HTR-8/SVneo (cell line): ENCODE measurements at places on chromosomes 16 and 17.

GRCh38 chr17:32656886-32657285 is 170.1 kb downstream of the CDK5R1 start:
- DNase-seq: no peak

DNA sequence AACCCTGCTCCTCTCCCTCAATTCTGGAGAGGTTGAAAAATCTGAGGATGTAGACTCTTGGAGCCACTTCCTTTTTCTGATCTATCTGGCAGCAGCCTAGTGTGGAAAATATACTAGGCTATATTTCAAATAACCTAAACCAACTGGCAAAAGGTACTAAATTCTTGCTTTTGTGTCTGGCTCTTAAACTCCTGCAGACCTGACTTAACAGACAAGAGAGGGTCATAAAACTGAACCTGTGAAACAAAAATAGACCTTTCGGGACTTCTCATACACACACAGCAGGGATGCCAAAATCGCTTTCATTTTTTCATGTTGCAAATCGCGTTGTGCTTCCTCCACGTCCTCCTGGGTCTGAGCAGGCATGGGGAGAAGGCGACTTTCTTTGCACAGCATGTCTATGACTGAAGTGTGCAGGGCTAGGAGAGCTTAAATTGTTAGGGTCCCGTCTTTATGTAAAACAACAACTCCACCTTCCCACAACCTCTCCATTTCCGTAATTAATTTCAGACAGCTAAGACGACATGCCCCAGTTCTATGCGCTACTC is 520.7 kb upstream of the PSMD7 start:
- DNase-seq: no peak

DNA sequence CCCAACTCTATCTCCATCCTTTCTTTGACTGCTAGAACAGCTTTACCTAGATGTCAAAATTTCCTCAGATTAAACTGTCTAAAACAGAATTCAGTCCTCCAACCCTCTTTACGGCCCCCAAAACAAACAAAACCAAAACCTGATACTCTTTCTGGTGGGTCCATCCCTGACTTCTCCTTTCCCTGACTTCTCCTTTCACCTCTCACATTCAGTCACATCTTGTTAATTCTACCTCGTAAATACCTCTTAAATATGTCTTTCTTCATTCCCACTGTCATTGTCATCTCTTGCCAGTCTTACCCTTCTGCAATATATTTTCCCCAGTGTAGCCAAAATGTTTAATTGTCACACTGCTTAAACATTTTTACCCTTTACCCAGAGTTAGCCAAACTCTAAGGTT is 4.6 kb downstream of the PPM1E start:
- no peak for DNase-seq

- no peak for DNase-seq
These were observed 31.8 kb downstream of the BBS2 start for GRCh38 chr16:56488035-56488434.

DNA sequence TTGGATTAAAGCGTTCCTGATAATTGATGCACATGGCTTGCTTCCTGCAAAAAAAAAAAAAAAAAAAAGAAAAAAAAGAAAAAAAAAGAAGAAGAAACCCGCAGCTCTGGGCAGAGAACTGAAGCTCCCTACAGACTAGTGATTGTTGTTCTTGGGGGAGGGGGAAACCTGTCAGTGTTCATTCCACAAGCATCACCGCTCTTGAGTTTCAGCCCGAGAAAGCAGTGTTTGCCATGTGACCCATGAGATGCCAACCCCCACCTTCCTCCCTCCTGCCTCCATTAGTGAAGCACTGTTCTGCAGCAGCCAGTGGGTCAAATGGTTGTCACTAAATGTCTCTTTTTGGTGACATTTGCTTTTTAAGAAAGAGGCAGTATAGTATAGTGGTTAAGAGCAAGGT is 1.7 kb downstream of the USP43 start:
- DNase-seq: no peak

- DNase-seq: no peak
These were observed 13.1 kb downstream of the MAP3K3 start for GRCh38 chr17:63635290-63635689.

GRCh38 chr16:52861614-52862022 is 191.1 kb downstream of the CHD9NB start:
- DNase-seq: no peak

DNA sequence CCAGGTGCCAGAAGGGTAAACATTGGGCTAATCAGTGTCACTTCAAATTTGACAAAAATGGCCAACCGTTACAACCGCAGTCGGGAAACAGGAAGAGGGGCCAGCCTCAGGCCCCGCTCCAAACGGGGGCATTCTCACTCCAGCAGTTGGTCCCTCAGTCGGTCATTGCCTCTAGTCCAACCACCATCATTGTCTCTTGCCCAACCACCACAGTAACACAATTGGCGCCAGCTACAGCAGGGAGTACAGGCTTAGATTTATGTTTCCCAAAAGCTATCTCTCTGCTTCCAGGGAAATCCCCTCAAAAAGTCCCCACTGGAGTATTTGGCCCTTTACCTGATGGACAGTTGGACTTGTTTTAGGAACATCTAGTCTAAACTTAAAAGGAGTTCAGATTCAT is 20.3 kb downstream of the ALOX15B start:
- no peak for DNase-seq

DNA sequence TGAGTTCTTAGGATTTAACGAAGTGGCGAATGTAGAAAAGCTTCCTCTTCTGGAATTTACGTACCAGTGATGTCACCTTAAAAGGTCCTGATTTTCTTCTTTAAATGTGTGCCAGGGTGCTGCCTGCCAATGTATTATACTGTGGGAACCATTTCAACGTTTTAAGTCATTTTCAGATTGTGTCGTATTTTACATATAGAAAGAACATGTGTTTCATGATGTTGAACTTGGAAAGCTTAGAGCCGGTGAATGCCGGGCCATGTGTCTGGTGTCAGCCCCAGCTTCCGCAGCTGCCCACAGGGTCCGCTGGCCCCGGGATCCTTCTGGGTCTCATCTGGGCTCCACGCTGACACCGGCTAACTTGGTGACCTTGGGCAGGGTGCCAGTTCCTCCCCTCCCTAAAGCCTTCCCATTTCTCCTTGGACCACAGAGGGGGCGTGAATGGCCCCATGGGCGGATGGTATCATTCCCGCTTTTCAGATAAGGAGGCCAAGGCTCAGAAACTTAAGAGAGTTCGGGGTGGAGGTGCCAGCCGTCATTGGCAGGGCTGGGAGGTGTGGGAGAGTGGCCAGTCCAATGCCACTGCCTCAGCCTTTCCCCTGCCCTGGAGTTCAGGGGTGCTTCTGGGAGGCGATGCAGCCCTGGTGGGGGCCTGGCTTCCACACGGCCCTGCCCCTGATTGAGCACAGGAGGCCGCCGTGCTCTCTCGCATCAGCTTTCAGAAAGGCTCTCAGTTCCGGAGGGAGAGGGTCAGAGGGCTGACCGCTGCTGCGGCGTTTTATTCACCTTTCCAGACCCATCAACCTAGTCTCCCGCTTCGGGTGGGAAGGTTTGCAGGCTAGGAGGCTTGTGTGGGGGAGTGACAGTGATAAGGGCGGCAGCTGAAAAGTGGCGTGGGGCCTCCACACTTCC is 68.8 kb upstream of the CIBAR2 start:
- DNase-seq: no peak

DNA sequence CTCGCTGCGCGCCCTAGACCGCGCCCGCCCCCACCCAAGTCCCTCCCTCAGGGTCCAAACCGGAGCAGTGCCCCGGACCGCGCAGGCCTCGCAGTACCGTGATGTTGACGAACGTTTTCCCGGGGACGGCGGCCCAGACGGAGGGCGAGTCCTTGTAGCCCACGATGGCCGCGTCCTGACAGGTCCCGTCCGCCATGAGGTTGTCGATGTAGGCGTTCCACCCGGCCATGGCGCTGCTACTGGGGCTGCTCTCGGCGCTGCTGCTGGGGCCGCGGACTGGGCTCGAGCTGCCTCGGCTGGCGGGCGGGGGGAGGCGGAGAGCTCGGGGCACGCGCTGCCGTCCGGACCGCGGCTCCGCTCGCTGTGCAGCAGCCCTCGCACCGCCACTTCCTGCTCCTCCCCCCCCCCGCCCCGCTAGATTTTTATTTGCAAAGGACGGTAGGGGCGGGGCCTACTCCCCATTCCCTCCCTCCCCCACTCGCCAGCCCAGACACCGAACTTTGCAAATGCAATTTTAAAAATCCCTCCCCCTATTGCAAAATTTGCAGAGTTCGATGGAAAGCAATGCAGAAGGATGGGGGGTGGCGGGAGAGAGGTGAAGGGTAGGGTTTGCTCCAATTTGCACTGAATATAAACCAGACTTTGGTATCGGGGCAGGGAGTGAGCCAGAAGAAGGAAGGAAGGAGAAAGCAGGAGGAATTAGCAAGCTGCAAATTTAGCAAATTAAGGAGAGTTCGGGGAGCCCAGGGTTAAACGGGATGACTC is at the start of gene PFN1:
Gene PFN1 (minus strand): TSS at position 365 of the 765 bp plus-strand sequence. CDS start 136 bp downstream, at position 229.
- DNase-seq: peak; percentile 88

- DNase-seq: no peak
These were observed 96.0 kb upstream of the GSE1 start for GRCh38 chr16:85517154-85517553.

- DNase-seq: no peak
These were observed 37.6 kb upstream of the C1QL1 start for GRCh38 chr17:45005700-45006099.

GRCh38 chr16:50946606-50947005 is 204.5 kb downstream of the SALL1 start:
- DNase-seq: no peak
